ENCODE measurements at places on chromosomes 6 and 20.

DNA sequence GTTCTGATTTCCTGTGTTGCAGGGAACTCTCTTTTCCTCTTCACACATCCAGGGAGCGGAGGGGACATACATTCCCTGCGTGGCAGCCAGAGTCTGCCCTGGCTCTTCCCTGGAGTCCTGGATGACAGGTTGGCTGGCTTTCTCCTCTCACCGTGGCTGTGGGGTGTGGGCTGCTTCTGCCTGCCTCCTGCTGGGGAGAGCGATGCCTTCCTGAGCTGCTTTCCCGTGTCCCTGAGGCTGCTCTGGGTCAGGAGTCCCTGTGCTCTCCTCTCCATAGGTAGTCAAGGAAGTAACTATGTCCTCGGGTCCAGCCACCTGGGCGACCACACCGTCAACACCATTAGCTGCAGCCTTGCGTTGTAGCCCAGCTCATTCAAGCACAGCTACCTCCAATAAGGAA is 451.7 kb downstream of the QKI start:
- no peak for DNase-seq

DNA sequence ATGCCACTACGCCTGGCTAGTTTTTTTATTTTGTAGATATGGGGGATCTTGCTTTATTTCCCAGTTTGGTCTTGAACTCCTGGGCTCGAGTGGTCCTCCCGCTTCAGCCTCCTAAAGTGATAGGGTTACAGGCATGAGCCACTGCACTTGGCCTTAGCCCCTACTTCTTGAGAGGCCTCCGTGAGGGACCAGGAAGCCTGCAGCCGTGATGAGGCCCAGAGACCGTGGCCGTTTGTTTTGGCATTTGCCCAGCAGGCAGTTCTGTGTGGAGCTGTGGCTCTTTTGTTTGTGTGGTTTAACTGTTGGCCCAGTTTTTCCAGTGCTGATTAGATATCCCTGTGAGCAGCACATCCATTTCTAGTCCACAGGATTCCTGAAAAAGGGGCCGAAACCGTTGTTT is 39.8 kb downstream of the SRSF3 start:
- DNase-seq: no peak

GRCh38 chr6:144653885-144654505 is 368.9 kb downstream of the UTRN start:
- DNase-seq: no peak

DNA sequence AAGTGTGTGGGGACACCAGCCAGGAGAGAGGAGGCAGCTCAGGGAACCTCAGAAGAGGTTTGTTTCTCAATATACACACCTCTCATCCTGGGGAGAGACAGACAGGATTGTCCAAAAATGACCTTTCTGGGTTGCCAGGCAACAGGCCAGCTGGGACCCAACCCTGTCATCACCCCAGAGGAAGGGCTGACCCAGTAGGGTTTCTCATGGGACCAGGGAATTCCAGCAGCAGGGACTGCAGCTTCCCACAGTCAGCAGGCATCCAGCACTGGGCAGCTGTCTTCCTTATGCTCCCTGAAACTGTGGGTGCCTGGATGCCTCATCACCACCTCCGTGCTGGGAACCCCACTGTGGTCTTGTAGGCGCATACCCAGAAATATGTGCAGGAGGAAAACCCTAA is 1.3 kb downstream of the C20orf202 start:
- no peak for DNase-seq

- no peak for DNase-seq
These were observed 28.2 kb downstream of the PDRG1 start for GRCh38 chr20:31923388-31924331.

DNA sequence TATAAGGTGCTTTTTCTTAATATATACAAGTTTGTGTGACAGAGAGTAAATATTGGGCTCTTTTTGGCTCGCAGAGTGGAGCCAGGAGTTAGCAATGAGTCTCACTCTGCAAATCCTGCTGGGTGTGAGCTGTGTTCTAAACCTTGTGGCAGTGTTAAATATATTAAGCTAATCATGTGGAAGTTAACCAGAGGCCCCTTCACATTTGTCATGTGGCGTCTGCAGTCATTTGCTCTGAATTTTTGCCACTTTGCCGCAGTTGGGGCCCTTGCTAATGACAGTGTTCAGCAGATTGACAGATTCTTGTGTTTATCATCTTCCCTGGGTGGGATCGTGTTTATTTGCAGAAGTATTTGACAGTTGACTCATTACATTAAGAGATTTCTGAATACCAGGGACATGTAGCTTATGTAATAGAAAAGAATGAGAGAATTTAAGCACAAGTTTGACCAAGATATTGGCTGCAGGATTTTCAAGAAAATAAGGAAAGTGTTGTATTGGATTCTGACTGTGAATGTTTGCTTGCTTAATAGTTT is 37.9 kb downstream of the SPATA2 start:
- no peak for DNase-seq

- no peak for DNase-seq
These were observed 168.5 kb downstream of the INSM1 start for GRCh38 chr20:20536240-20536933.

DNA sequence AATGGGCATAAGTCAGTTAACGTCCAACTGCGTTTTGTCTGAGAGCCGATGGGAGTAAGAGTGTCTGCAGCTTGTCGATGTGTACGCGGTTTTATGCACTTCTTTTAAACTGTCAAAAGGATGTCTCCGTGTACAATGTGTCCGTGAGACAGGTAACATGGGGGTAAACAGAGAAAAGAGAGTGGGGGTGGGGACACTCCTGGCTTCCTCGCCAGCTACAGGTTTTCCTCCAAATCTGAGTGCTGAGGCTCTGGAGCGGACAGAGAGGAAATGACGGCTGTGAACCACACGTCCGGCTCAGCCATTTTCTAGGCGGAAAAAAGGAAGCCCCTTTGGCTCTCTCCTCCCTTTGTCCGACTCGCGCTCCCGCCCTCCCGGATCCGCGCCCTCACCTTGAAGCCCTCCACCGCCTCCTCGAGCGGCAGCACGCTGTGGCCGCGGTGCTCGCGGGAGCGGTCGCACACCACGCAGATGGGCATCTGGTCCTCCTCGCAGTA is 916 bp downstream of the TRIM27 start:
- DNase-seq: peak; percentile 20

GRCh38 chr20:10658051-10658823 is 15.6 kb downstream of the JAG1 start:
- no peak for DNase-seq

DNA sequence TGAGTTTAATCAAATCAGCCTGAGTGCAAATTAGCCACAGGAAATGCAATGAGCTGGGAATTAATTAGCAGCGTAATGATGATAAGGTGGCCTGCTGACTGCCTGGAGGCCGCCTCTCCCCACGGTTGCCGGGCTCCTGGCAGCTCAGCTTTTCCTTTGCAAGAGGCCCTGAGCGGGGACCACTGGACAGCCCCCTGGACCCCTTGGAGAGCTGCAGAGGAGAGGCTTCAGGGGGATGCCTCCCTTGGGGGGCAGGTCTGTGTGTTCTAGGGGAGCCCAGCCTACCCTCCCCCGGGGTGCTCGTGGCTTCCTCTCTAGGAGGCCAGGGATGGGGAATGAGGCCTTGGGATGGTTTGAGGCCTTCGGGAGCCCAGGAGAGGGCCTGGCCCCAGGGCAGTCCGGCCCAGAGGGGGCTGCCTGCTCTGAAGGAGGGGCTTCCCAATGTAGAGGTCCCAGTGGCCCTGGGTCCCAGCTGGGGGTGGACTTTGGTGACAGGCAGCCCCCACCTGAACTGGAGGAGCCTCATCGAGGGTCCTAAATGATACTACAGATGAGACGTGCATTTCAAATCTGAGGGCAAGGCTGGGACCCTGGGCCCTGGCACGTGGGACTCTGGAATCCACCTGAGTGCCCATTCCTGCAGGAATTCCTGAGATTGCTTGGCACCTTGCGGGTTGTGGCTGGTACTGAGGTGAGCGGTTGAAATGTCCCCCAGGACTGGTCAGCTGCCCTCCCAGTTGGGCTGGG is 66.4 kb upstream of the BHLHE23 start:
- no peak for DNase-seq

GRCh38 chr6:152552616-152553209 is 84.4 kb downstream of the SYNE1 start:
- no peak for DNase-seq

DNA sequence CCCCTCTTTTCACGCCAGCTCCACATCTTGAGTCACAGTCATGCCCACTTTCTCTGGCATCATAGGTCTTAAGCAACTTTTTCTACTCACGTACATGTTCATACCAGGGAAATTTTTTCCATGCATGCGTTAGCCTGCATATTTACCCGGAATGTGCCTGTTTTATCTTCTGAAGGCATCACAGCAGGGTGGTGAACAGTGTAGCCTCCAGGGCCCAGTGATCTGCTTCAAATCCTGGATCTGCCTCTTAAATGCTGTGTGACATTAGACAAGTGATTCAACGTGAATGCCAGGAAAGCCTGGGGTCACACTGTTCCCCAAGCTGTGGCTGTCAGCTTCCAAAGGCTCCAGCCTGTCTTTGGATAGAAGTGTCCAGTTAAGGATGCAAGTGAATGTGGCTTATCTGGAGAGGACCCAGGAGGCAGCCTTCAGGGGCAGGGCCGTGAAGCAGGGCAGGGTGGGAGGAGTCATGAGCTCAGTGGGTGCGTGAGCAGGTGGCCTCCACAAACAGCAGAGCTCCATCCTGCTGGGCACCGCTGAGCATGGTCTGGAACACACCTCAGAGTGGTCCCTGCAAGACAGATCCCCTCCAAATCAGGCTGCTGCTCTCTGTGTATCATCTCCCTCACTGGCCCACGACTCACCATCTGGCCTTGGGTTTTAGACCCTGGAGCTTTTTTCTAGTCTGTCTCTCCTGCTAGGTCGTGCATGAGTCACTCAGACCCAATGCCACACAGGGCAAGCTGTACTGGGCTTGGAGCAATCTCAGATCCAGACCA is 30.4 kb upstream of the CD93 start:
- no peak for DNase-seq

GRCh38 chr6:158002951-158003853 is 21.5 kb downstream of the SYNJ2 start:
- no peak for DNase-seq

GRCh38 chr6:125392682-125393081 is 90.9 kb upstream of the HDDC2 start:
- DNase-seq: no peak

- DNase-seq: no peak
These were observed 129.2 kb downstream of the TENT5A start for GRCh38 chr6:81623106-81623759.

- no peak for DNase-seq
These were observed 44.2 kb upstream of the TRIM39 start for GRCh38 chr6:30282522-30282921.

DNA sequence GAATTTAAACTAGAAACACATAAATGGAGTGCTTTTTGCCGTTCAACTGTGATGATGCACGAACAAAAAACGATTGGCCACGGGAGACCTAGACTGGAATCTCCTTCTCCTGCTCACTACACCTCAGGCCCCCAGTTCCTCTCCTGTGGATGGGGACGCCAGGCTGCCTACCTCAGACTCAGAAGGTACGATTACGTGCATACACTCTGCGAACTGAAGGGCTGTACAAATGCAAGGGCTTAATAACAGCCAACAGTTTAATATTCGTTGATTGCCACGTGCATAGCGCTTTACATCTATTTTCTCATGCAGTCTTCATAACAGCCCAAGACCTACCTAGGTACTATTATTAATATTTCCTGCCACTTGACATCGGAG is 495 bp upstream of the ARMC2 start:
- no peak for DNase-seq

DNA sequence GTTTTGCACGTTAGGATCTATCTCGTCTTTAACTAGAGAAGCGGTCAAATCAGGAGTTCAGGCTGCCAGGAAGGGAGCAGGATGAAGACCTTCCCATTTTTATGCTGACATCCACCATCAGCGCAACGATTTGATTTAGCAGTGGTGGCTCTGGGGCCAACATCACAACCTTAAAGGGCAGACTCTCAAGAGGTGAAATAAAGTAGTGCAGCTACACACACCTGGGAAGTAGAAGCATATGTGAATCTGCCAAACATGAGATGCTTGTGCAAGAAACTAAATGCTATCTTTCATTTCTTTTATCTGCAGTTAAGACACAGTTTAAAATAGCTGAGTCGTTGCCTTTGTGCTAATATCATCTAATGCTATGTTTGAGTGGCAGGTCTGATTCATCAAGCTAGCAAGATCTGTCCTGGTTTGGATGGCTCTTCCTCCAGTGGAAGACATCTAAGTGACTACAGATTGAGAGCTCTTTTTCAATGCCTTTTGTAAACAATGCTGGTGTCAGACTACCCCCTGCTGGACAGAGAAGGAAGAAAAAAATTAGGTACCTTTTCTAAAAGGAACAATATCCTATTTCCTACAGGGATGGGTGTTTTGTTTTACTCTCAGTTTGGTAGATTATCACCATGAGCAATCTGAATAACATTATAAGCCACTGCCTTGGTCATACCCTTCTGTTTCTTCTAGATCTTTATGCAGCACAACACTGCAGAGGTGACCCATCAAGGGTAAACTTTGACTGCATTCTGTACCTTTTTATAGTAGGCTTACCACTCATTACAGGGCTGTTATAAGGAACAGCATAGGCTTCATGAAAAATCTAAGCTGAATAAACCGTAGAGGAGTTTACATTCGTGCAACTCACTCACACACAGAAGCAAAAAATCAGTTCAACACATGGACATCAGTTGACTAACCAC is 171.6 kb upstream of the FBXL4 start:
- DNase-seq: no peak

GRCh38 chr6:5443491-5443890 is 182.2 kb downstream of the FARS2 start:
- DNase-seq: no peak

- no peak for DNase-seq
These were observed 40.8 kb upstream of the ATXN1 start for GRCh38 chr6:16802071-16802470.

DNA sequence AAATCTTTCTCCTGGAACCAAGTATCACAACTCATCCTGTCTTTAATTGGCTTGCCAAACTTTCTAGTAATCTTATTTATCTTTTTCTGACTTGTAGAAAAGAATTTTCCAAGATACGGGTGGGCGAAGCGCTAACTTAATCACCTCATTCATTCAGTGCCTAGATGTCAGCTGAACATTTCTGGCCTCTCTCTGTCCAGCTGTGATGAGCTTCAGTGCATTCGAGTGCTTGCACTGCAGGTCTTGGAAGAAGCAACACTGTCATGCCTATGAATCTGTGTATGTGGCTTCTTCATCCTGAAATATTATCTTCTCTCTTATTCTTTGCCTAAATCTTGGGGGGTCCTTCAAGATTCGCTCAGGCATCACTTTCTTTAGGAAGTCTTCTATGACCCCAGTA is 16.3 kb upstream of the ENPP1 start:
- no peak for DNase-seq

- no peak for DNase-seq
These were observed 49.3 kb downstream of the TBC1D7 start for GRCh38 chr6:13278991-13279390.

- no peak for DNase-seq
These were observed 115.4 kb downstream of the PFDN4 start for GRCh38 chr20:54323227-54323734.

DNA sequence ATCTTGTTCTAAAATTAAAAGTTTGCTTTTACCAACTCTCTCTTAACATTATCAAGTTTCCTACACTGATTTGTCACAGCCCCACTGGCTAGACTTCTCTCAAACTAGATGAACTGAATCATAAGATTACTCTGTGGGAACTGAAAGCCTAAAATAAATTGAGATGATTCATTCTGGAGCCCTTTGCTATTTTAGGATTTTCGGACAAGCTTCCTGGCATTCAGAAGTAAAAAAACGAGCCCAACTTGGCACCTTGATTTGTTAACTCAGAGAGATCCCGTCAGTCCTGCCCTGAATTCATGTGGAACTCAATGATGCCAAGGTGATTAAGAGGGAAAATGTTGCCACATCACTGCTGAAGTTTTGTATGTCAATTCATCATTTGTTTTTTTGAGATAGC is 122.0 kb upstream of the NRSN1 start:
- no peak for DNase-seq

- no peak for DNase-seq
These were observed 155.8 kb downstream of the SLC16A10 start for GRCh38 chr6:111243095-111243494.
